Stimulated activated CD8-positive, alpha-beta memory T cell treated with anti-CD3 and anti-CD28 coated beads, Interleukin-7, amount 100 ng/mL, for 4 hours (primary cell): ENCODE measurements at places on chromosomes 3 and 15.

- no peak for DNase-seq
Observed at GRCh38 chr3:59677747-59678702, 628.2 kb upstream of the CFAP20DC start.

DNA sequence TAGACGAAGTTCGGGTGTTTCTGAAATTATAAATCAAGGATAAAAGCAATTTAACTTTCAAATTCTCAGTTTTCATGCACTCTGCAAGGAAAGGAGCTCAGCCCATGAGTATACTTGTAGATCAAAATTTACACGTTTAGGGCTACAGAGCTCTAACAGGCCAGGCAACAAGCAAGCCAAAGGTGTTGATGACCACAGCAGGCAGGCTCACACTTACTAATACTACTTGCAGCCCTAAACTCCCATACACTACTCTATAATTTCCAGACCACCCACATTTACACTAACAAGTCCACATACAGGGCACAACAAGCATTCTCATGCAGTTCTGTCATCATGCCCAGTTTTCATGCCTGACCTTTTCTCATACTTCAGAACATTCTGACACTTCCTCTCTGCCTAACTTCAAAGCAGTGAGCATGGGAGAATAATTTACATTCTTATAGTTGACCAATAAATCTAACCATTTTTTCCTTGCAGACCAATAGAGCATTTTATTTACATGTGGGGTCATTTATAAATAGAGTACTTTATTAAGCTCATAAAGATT is 124.7 kb upstream of the FRMD4B start:
- DNase-seq, result no peak

DNA sequence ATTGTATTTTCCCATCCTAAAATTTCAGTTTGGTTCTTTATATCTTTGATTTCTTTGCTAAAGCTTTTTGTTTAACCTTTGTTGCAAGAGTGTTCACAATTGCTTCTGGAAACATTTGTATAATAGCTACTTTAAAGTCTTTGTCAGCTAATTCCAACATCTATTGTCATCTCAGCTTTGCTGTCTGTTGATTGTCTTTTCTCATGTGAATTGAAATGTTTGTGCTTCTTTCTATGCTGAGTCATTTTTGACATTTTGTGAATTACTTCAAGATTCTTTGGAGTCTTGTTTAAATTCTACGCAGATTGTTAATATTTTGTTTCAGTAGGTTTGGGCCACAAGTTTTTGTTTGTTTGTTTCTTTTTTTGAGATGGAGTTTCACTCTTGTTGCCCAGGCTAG is 73.2 kb downstream of the SUCNR1 start:
- DNase-seq, result no peak

GRCh38 chr3:129971351-129972052 is 3.0 kb upstream of the TRH start:
- no peak for DNase-seq
